ENCODE measurements at places on chromosomes 7 and 10.

DNA sequence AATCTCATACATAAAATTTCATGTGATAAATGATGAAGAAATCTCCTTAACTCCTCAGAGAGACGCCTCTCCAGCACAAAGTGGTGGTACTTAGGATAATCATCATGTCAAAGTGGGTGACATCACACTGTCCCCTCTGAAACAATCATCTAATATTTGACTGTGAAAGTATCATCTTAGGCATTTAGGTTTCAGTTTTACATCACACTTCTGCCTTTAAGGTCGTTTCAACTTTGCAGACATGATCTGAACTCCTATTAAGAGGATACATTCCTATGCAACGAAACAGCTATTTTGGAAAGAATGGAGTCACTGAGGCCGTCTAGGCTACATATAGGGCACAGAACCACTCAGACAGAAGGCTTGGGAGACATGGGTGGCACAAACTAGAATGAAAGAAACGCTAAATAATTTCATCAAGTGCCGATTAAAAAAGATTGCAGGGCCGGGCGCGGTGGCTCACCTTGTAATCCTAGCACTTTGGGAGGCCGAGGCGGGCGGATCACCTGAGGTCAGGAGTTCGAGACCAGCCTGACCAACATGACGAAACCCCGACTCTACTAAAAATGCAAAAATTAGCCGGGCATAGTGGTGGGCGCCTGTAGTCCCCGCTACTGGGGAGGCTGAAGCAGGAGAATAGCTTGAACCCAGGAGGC lies 2.0 kb downstream of the VOPP1 start:
- peak; percentile 26 for DNase-seq

GRCh38 chr10:125265579-125265955 lies 105.2 kb upstream of the CTBP2 start:
- DNase-seq = no peak

- peak; percentile 45 for DNase-seq
Observed at GRCh38 chr7:35035511-35035961, 1.7 kb downstream of the DPY19L1 start.

GRCh38 chr7:156780724-156781455 lies 112.1 kb downstream of the LMBR1 start:
- no peak for DNase-seq

DNA sequence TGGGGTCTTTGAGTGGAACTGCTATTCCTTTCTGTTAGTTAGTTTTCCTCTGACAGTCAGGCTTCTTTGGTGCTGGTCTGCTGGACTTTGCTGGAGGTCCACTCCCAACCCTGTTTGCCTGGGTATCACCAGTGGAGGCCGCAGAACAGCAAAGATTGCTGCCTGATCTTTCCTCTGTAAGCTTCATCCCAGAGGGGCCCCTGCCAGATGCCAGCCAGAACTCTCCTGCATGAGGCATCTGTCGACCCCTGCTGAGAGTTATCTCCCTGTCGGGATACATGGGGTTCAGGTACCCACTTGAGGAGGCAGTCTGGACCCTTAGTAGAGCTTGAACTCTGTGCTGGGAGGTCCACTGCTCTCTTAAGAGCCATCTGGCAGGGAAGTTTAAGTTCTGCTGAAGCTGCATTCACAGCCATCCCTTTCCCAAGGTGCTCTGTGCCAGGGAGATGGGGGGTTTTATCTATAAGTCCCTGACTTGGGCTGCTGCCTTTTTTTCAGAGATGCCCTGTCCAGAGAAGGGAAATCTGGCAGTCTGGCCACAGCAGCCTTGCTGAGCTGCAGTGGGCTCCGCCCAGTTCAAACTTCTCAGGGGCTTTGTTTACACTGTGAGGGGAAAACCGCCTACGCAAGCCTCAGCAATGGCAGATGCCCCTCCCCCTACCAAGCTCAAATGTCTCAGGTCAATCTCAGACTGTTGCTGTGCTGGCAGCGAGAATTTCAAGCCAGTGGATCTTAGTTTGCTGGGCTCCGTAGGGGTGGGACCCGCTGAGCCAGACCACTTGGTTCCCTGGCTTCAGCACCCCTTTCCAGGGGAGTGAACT lies 89.7 kb upstream of the CDK6 start:
- DNase-seq = no peak

GRCh38 chr7:31665546-31665945 lies 21.5 kb upstream of the PPP1R17 start:
- DNase-seq = no peak
